ENCODE measurements at places on chromosomes 2 and 18. TPM values are rescaled to one million over a fixed set of nuclear protein-coding genes. Genes with fewer than 3 reads are reported as not detected.

DNA sequence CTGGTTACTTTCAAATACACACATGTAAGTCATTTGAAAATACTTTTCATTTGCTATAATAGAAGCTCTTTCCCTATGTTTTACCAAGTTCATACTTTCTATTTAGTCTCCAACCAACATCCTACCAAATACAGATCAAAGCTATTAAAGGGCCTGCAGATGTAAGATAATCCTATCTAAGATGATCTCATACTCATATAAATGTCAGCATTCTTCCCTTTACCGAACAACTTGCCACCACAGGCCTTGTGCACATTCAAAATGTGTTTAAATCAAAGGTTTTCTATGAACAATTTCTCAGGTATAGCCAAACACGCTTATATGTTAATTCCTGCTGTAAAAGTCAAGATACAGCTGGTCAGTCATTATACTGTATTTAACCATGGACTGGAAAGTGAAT, 23.3 kb downstream of the KCTD18 start:
- no peak overlapping the region for H3K27ac ChIP-seq
- H3K36me3 ChIP-seq: peaks cover 25% of the 10 kb centered on the region
- DNase-seq: no peak
- H3K27me3 ChIP-seq: no peaks in the 10 kb centered on the region
- H3K4me1 ChIP-seq: peaks cover 28% of the 10 kb centered on the region
- H3K4me3 ChIP-seq: no peak overlapping the region

DNA sequence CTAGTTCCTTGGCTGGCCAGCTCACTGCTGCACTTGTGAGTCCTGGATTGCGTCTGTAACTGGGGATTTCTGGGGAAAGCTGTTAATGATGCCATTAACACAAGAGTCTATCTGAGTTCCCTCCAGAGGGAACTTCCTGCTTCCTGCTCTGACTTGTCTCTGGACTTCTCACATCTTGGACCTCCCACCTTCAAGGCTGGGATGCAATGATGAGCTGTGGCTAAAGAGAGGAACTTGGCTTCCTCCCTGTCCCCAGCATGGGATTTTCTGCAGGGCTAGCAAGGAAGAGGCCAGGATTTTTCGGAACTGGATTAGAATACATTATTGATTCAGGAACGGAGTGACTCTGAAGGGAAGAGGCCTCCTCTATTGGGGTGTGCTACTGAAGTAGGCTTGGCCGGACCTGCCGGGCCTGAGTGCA, 155.5 kb downstream of the CLIP4 start:
- DNase-seq: no peak
- H3K36me3 ChIP-seq: no peaks in the 10 kb centered on the region
- peaks cover 16% of the 10 kb centered on the region for H3K27me3 ChIP-seq
- no peak overlapping the region for H3K4me3 ChIP-seq

GRCh38 chr2:129181963-129182362, 797.5 kb upstream of the RAB6C start:
- no peak overlapping the region for H3K4me3 ChIP-seq
- H3K27me3 ChIP-seq: peaks cover 5% of the 10 kb centered on the region
- DNase-seq: no peak
- H3K27ac ChIP-seq: no peak overlapping the region
- H3K4me1 ChIP-seq: no peaks in the 10 kb centered on the region

GRCh38 chr18:9863282-9863681, 22.5 kb upstream of the TXNDC2 start:
- H3K4me1 ChIP-seq: no peaks in the 10 kb centered on the region
- H3K4me3 ChIP-seq: no peak overlapping the region
- DNase-seq: no peak
- H3K27me3 ChIP-seq: no peaks in the 10 kb centered on the region
- H3K36me3 ChIP-seq: peaks cover 38% of the 10 kb centered on the region

DNA sequence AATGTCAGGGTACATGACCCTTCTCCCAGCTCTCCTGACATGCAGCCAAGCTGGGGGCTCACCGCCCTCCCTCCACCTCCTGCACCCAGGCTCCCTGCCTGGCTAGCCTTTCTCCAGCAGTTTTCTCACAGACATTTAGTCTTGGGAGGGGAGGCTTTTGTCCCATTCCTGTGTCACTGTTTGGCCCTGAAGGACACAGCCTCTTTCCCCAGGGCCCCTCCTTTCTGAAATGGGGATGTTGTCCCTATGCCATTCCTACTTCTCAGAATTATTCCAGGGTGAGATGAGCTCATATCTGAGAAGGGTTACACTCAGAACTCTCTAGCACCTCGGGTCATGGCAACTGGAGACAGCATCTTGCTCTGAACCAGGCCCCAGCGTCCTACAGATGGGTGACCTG, 47.3 kb upstream of the MRPL33 start:
- no peak overlapping the region for H3K4me3 ChIP-seq
- peaks cover 34% of the 10 kb centered on the region for H3K4me1 ChIP-seq
- DNase-seq: no peak
- H3K27ac ChIP-seq: peak overlapping the region; percentile 25

GRCh38 chr2:46002947-46003346, 294.3 kb upstream of the EPAS1 start:
- H3K27ac ChIP-seq: no peak overlapping the region
- no peak overlapping the region for H3K4me3 ChIP-seq
- peaks cover 19% of the 10 kb centered on the region for H3K36me3 ChIP-seq
- DNase-seq: no peak

GRCh38 chr2:31987454-31988220, 23.2 kb downstream of the MEMO1 start:
- no peak for DNase-seq
- no peaks in the 10 kb centered on the region for H3K27me3 ChIP-seq
- no peaks in the 10 kb centered on the region for H3K36me3 ChIP-seq
- H3K27ac ChIP-seq: peak overlapping the region; percentile 4
- peaks cover 12% of the 10 kb centered on the region for H3K4me1 ChIP-seq

GRCh38 chr18:74196220-74197119, 48.1 kb downstream of the TIMM21 start:
- H3K36me3 ChIP-seq: no peaks in the 10 kb centered on the region
- no peak overlapping the region for H3K27ac ChIP-seq
- H3K4me3 ChIP-seq: peak overlapping the region; percentile 64
- peaks cover 2% of the 10 kb centered on the region for H3K4me1 ChIP-seq

GRCh38 chr18:2921778-2922177, 75.0 kb downstream of the EMILIN2 start:
- peak; percentile 83 for DNase-seq
- H3K36me3 ChIP-seq: peaks cover 42% of the 10 kb centered on the region
- no peak overlapping the region for H3K27ac ChIP-seq
- H3K27me3 ChIP-seq: no peaks in the 10 kb centered on the region
- H3K4me1 ChIP-seq: peaks cover 1% of the 10 kb centered on the region

GRCh38 chr2:213306316-213306942, 22.2 kb downstream of the SPAG16 start:
- peaks cover 54% of the 10 kb centered on the region for H3K36me3 ChIP-seq
- peak overlapping the region; percentile 47 for H3K27ac ChIP-seq
- H3K4me3 ChIP-seq: no peak overlapping the region

The LRP2 gene
- total RNA-seq: 0.24 TPM

The ARHGAP15 gene
- total RNA-seq: not detected

The ANXA4 gene
- total RNA-seq: 76.6 TPM

The GTF3C2 gene
- total RNA-seq: 59.4 TPM

The CFC1 gene
- total RNA-seq: not detected

The CLHC1 gene
- total RNA-seq: 21.6 TPM

The GFPT1 gene
- total RNA-seq: 59.3 TPM
